MCF 10A (cell line): ENCODE measurements at places on chromosomes 11 and 22. TPM values are rescaled to one million over a fixed set of nuclear protein-coding genes. Genes with fewer than 3 reads are reported as not detected.

- H3K27me3 ChIP-seq, result no peaks in the 10 kb centered on the region
- H3K4me3 ChIP-seq, result peak overlapping the region; percentile 44
- H3K4me1 ChIP-seq, result peaks cover 24% of the 10 kb centered on the region
Measured at GRCh38 chr22:44360668-44361381, 48.1 kb upstream of the SHISAL1 start.

DNA sequence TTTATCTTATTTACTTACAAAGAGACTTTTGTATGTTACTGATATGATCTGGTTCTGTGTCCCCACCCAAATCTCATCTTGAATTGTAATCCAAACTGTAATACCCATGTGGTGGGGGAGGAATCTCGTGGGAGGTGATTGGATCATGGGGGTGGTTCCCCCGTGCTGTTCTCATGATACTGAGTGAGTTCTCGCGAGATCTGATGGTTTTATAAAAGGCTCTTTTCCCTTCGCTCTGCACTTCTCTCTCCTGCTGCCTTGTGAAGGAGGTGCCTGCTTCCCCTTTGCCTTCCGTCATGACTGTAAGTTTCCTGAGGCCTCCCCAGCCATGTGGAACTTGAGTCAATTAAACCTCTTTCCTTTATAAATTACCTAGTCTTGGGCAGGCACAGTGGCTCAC is 42.4 kb upstream of the WNT7B start:
- no peaks in the 10 kb centered on the region for H3K36me3 ChIP-seq
- DNase-seq, result no peak
- peaks cover 11% of the 10 kb centered on the region for H3K4me1 ChIP-seq
- H3K4me3 ChIP-seq, result no peak overlapping the region
- peaks cover 11% of the 10 kb centered on the region for H3K27me3 ChIP-seq

DNA sequence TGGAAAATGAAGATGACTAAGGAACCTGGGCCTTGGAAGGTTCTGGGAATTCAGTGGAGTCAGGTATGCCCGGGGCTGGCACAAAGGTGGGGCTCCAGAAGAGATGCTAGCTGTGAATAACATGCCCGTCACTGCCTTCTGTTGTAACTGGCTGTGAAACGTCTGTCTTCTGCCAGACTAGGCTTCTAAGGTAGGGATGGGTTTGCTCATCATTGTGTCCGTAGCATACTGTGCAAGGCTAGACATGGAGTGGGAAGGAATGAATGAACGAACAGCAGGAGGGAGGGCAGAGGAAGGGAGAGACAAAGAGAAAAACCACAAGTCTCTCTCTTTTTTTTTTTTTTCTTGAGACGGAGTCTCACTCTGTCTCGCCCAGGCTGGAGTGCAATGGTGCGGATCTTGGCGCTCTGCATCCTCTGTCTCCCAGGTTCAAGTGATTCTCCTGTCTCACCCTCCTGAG is 327.4 kb downstream of the MN1 start:
- H3K27ac ChIP-seq, result peak overlapping the region; percentile 94
- H3K4me1 ChIP-seq, result peaks cover 47% of the 10 kb centered on the region
- peaks cover 4% of the 10 kb centered on the region for H3K36me3 ChIP-seq
- H3K27me3 ChIP-seq, result no peaks in the 10 kb centered on the region

DNA sequence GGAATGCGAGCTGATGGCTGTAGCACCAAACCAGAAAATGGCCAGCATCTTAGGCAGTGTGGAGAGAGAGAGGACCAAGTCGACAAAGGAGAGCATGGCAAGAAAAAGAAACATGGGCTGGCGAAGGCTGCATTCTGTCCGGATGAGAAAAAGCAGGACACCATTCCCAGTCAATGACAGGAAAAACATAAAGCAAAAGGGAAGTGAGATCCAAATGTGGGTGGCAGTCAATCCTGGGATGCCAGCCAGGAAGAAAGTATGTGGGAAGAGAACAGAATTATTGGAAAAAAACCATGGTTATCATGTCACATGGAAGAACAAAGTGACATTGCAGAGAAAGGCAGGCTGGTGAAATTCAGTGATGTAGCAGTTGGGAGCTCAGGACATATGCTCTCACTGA is 36.9 kb upstream of the OR56A1 start:
- no peaks in the 10 kb centered on the region for H3K36me3 ChIP-seq
- no peak for DNase-seq
- H3K27me3 ChIP-seq, result no peaks in the 10 kb centered on the region

The C1QTNF5 gene
- not detected in 2 replicates for total RNA-seq
